CD4-positive, alpha-beta memory T cell (primary cell): ENCODE measurements at places on chromosomes 16 and 17. TPM values are rescaled to one million over a fixed set of nuclear protein-coding genes. Genes with fewer than 3 reads are reported as not detected.

The CSH1 gene
- not detected for total RNA-seq

The KRTAP3-3 gene
- total RNA-seq: not detected

The BLTP2 gene
- total RNA-seq: 132 TPM

The RCVRN gene
- not detected for total RNA-seq

The ADAM11 gene
- total RNA-seq: 0.90 TPM

GRCh38 chr17:73623818-73624217, 20.4 kb downstream of the SDK2 start:
- H3K27ac ChIP-seq: no peak overlapping the region
- no peaks in the 10 kb centered on the region for H3K27me3 ChIP-seq
- H3K4me1 ChIP-seq: no peaks in the 10 kb centered on the region
- no peak overlapping the region for H3K4me3 ChIP-seq
